ENCODE measurements at places on chromosomes 13 and 19. TPM values are rescaled to one million over a fixed set of nuclear protein-coding genes. Genes with fewer than 3 reads are reported as not detected.

GRCh38 chr13:35992964-35993363 is 138.2 kb downstream of the DCLK1 start:
- no peaks in the 10 kb centered on the region for H3K27me3 ChIP-seq
- DNase-seq = no peak
- no peaks in the 10 kb centered on the region for H3K36me3 ChIP-seq
- no peak overlapping the region for H3K27ac ChIP-seq

- no peaks in the 10 kb centered on the region for H3K36me3 ChIP-seq
- H3K4me3 ChIP-seq = no peak overlapping the region
- H3K27ac ChIP-seq = no peak overlapping the region
These were observed 10.4 kb upstream of the KLK15 start for GRCh38 chr19:50843701-50844221.

DNA sequence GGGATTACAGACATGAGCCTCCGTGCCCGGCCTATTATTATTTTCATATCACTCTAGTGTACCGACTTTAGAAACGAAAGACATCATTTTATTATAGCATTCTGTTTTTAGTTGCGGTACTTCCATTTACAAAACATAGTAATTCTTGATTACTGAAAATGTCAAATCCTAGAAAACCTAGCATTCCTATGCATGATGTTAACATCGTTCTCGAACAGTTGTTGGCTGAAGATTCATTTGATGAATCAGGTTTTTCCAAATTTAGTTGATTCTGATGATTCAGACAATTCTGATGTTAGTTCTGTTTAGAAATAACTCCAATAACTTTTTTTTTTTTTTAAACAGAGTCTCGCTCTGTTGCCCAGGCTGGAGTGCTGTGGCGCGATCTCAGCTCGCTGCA is 11.5 kb upstream of the MTRF1 start:
- no peak overlapping the region for H3K27ac ChIP-seq
- H3K4me3 ChIP-seq = no peak overlapping the region
- no peaks in the 10 kb centered on the region for H3K36me3 ChIP-seq

DNA sequence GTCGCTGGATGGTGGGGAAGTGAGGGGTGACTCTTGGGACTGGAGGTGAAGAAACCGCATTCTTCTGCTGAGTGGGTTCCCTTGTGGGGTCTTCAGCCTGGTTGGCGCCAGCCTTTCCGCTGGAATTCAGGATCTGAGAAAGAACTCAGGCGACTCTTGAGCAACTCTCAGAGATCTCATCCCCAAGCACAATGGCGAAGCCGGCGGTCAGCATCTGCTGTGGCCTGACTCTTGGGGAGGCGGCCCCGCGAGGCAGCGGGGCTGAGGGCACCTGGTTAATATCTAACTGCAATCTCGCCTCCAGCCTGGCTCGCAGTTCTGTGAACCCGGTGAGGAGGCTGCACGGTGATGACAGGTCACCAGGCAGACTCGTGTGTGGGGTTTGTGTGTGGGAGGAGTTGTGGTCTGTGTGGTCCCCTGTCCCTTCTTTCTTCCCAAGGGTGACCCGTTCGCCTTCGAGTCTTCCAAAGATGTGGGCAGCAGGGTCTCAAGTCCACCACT is 883 bp downstream of the ZNF441 start:
- H3K27ac ChIP-seq = peak overlapping the region; percentile 94
- H3K36me3 ChIP-seq = no peaks in the 10 kb centered on the region
- peaks cover 4% of the 10 kb centered on the region for H3K4me1 ChIP-seq
- H3K4me3 ChIP-seq = peak overlapping the region; percentile 91
- H3K27me3 ChIP-seq = no peaks in the 10 kb centered on the region
- DNase-seq = peak; percentile 31

DNA sequence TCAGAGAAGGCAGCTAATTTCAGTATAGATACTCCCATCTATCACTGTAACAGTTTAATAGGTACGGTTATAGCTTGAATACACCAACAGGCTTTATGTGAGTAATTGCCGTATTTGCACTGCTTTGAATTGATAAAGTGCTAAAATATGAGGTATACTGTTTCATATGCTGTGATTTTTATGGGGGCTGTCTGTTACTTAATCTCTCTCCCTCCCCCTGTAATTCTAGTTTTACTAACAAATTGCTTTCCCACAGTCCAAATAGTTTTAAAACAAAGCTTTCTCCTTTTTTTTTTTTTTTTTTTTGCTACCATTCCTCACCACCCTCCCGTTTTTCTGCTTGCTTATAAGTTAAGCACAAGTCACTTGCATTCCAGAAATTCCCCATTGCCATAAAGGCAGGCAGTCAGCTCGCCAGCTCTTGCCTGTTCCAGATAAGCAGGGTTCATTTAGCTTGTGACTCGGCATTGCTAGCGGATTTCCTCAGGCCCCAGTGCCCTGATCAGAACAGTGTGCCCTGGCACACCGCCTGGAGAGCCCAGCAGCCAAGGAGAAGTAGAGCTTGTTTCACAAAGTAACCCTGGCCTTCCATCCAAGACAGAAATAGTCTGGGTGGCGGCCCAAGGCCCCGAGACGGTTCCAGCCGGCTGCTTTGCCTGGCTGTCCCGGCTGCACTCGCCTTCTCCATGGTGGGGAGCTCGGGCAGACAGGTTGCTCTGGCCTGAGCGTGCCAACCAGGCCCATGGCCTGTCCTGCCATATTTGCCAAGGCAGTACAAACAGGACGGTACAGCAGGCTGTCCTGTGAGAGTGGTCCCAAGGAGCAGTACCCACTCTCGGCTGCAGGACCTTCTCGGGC is 43.5 kb upstream of the NPAS1 start:
- DNase-seq = peak; percentile 97
- peak overlapping the region; percentile 80 for H3K27ac ChIP-seq
- peaks cover 34% of the 10 kb centered on the region for H3K4me1 ChIP-seq
- peak overlapping the region; percentile 11 for H3K4me3 ChIP-seq
- no peaks in the 10 kb centered on the region for H3K27me3 ChIP-seq
- peaks cover 3% of the 10 kb centered on the region for H3K36me3 ChIP-seq

GRCh38 chr13:26829716-26830115 is 69.1 kb upstream of the GPR12 start:
- H3K36me3 ChIP-seq = no peaks in the 10 kb centered on the region
- H3K4me1 ChIP-seq = no peaks in the 10 kb centered on the region

DNA sequence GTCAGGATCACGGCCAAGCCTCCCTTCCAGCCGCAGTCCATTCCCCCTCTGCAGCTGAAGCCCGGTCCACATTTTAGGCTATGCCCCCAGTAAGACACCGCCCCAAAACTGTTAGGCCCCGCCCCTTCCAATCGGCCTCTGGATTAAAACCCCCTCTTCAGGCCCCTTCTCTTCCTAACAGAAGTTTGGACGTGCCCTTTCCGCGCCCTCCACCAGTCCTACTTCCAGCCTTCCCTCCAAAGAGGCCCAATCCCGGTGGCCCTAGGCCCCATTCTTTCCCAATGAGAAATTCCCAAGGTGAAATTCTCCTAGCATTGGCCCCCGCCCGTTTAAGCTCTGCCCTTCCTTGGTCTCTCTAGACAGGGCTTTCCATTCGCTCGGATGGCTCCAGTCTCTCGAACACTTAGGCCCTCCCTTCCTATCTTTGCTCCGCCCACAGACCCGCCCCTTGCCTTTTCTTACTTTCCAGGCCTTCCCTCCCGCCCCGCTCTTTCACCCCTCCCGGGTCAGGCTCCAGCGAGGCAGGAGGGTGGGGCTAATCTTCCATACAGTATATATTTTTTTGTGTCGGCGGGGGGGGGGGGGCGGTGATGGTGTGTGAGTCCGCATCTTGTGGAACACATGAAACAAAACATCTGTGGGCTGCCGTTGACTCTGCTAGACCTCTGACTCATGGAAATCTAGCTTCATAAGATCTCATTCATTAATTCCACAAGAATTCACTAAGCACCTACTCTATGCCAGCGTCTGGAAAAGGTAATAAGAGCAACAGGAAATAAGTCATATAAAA is 13.6 kb downstream of the LTBP4 start:
- peak overlapping the region; percentile 78 for H3K27ac ChIP-seq
- H3K4me3 ChIP-seq = peak overlapping the region; percentile 65
- DNase-seq = peak; percentile 99
- H3K27me3 ChIP-seq = no peaks in the 10 kb centered on the region

DNA sequence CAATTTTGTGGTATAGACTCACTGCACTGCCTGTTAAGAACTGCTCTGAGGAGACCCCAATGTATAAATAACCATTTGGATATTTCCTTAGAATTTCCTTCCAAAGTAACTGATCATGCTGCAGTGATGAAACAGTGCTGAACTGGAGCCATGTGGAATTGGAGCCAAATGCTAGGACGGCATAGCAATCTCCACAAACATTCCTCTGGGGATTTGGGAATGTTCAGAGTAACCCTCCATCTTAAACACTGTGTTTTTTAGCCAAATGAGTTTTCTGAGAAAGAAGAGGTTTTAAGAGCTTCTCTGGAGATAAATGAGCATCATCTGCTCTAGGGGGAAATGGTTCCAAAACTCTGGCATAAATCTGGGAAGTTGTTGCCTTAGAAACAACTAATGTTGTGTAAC is 98.2 kb downstream of the OLFM4 start:
- peak; percentile 9 for DNase-seq
- H3K27ac ChIP-seq = no peak overlapping the region
- H3K27me3 ChIP-seq = no peaks in the 10 kb centered on the region
- no peaks in the 10 kb centered on the region for H3K4me1 ChIP-seq
- no peaks in the 10 kb centered on the region for H3K36me3 ChIP-seq

DNA sequence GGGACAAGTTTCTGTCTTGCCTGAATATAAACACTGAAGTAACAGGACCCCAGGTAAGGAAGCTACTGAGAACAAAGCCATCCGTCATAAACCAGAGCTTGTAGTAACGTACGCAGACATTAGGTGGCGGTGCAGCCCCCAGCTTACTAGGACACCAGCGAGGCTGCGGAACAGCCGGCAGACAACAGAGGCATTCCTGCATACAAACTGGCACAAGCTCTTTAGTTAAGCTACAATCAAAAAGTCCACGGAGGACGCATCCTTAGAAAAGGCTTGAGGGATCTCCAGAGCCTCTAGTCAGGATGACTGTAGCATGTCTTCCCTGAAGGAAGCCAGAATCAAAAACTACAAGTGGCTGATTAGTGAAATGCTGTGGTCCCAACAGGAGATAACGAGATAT is 26.2 kb downstream of the ZNF160 start:
- H3K27ac ChIP-seq = no peak overlapping the region
- no peaks in the 10 kb centered on the region for H3K27me3 ChIP-seq
- peaks cover 6% of the 10 kb centered on the region for H3K36me3 ChIP-seq

Gene AMER2
- total RNA-seq = not detected

Gene PLK5
- not detected for total RNA-seq

Data from fibroblast of lung (primary cell).